ENCODE measurements at places on chromosomes 1 and 21.

GRCh38 chr1:54850069-54850730, 36.8 kb downstream of the DHCR24 start:
- no peak for DNase-seq

GRCh38 chr1:226711976-226712741, 26.9 kb downstream of the ITPKB start:
- DNase-seq: no peak

DNA sequence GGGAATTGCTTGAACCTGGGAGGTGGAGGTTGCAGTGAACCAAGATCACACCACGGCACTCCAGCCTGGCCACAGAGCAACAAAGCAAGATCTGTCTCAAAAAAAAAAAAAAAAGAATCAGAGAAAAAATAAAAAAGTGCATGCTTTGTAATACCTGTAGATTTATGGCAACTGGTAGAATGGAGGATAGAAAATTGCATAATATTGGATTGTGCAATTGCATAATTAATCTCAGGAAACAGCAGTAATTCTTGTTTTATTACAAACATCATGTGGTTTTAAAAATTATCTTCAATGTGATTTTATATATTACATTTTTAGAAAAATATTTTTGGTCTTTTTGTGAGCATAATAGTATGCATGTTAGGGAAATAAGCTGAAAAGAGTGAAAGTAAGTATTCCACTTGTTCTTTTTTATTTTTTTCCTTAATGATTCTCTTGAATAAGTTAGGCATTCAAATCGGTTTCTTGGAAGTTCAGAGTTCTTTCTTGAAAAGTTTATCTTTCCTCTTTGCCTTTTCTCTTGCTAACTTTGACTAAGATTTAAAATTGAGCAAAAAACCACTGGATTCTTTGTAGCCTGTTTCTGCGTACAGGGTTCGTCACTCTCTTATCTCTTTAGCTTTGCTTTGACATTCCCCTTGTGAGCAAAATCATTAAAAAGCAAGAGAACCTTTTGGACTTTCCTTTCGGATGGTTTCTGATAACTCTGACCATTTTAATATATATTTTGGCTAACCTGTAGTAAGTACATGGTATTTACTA, 127.5 kb upstream of the ADAMTS5 start:
- DNase-seq: no peak

- no peak for DNase-seq
Measured at GRCh38 chr1:4654764-4655673, 610 bp downstream of the AJAP1 start.

- no peak for DNase-seq
Measured at GRCh38 chr1:26419494-26419893, 8.9 kb downstream of the LIN28A start.
